Type B pancreatic cell (in vitro differentiated cells): ENCODE measurements at places on chromosomes 12 and 14. TPM values are rescaled to one million over a fixed set of nuclear protein-coding genes. Genes with fewer than 3 reads are reported as not detected.
A peak's percentile ranks its signal among the peaks of the same experiment; 100 is the strongest.

DNA sequence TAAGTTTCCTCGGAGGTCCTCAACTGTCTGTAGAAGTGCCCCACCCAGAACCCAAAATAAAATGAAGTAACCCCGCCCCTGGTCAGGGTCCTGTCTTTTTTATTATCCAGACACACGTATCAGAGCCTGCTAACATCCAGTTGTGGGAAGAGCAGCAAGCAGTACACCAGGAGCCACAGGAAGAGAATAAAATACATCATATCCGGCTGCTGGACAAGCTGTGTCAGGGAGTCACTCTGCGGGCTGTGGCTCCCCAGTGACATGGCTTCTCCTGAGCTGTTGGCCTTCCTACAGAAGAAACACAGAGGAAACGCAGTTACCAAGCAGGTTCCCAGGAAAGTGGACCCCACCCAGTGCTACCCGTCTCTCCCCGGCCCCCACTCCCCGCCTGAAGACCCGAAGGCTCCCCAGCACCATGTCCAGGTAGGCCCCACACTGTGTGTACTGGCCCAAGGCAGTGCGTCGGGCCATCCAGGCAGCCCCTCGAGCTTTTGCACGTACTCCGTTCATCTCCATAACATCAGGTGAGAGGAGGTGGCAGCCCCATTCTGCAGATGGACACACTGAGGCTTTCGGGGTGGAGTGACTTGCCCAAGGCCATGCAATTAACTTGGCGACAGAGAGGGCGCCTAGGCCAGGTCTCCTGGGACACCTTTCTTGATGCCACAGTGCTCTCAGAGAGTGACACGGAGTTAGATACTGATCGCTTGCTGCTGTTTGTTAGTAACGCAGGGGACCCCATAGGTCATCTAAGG lies 34.3 kb upstream of the DICER1 start:
- peaks cover 15% of the 10 kb centered on the region for H3K4me1 ChIP-seq
- DNase-seq: no peak
- H3K36me3 ChIP-seq: peaks cover 13% of the 10 kb centered on the region
- H3K4me3 ChIP-seq: no peak overlapping the region
- no peak overlapping the region for H3K27ac ChIP-seq

DNA sequence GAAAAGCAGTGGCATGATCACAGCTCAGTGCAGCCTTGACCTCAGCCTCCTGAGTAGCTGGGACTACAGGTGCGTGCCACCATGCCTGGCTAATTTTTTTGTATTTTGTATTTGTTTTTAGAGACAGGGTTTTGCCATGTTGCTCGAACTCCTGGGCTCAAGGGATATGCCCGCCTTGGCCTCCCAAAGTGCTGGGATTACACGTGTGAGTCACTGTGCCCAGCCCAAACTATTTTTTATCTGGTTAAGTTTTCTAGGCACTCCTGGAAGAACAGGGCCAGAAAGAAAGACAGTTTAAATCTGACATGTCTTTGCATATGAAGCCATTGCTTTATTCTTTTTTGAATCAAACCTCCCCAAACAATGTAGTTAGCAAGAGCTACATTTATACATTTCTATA lies 27.5 kb upstream of the PTGR2 start:
- H3K27me3 ChIP-seq: no peaks in the 10 kb centered on the region
- no peaks in the 10 kb centered on the region for H3K36me3 ChIP-seq
- DNase-seq: no peak
- no peak overlapping the region for H3K27ac ChIP-seq
- H3K4me3 ChIP-seq: no peak overlapping the region

GRCh38 chr14:61080591-61081010 lies 99.6 kb downstream of the SLC38A6 start:
- H3K27me3 ChIP-seq: no peaks in the 10 kb centered on the region
- peaks cover 12% of the 10 kb centered on the region for H3K4me1 ChIP-seq
- DNase-seq: no peak
- H3K27ac ChIP-seq: peak overlapping the region; percentile 11

DNA sequence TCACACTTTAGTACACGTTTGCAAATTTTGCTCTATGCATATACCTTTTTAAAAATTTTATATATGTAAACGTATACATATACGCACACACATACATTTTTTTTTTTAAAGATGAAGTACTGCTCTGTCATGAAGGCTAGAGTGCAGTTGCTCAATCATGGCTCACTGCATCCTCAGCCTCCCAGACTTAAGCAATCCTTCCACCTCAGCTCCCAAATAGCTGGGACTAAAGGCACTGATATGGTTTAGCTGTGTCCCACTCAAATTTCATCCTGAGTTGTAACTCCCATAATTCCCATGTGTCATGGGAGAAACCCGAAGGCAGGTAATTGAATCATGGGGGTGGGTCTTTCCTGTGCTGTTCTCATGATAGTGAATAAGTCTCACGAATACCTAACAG lies 220.8 kb upstream of the CAND1 start:
- H3K4me1 ChIP-seq: peaks cover 4% of the 10 kb centered on the region
- DNase-seq: no peak
- no peaks in the 10 kb centered on the region for H3K27me3 ChIP-seq
- H3K36me3 ChIP-seq: no peaks in the 10 kb centered on the region
- no peak overlapping the region for H3K4me3 ChIP-seq
- H3K27ac ChIP-seq: no peak overlapping the region

DNA sequence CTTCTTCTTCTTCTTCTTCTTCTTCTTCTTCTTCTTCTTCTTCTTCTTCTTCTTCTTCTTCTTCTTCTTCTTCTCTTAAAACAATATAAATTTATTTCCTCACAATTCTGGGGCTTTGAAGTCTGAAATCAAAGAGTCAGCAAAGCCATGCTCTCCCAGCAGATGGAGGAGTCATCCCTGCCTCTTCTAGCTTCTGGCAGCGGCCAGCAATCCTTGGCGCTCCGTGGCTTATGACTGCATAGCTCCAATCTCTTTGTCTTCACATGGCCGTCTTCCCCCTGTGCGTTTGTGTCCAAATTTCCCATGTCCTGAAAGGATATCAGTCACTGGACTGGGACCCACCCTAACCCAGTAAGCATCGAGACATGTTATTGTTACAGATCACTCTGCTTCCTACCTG lies 22.9 kb downstream of the KCNA1 start:
- peaks cover 70% of the 10 kb centered on the region for H3K27me3 ChIP-seq
- no peak for DNase-seq
- H3K27ac ChIP-seq: no peak overlapping the region
- H3K4me1 ChIP-seq: no peaks in the 10 kb centered on the region
- no peak overlapping the region for H3K4me3 ChIP-seq

GRCh38 chr12:62259631-62259992 lies 592 bp upstream of the USP15 start:
- no peak for DNase-seq
- no peaks in the 10 kb centered on the region for H3K27me3 ChIP-seq
- H3K27ac ChIP-seq: peak overlapping the region; percentile 97
- H3K4me3 ChIP-seq: peak overlapping the region; percentile 100
- no peaks in the 10 kb centered on the region for H3K36me3 ChIP-seq
- H3K4me1 ChIP-seq: peaks cover 14% of the 10 kb centered on the region

DNA sequence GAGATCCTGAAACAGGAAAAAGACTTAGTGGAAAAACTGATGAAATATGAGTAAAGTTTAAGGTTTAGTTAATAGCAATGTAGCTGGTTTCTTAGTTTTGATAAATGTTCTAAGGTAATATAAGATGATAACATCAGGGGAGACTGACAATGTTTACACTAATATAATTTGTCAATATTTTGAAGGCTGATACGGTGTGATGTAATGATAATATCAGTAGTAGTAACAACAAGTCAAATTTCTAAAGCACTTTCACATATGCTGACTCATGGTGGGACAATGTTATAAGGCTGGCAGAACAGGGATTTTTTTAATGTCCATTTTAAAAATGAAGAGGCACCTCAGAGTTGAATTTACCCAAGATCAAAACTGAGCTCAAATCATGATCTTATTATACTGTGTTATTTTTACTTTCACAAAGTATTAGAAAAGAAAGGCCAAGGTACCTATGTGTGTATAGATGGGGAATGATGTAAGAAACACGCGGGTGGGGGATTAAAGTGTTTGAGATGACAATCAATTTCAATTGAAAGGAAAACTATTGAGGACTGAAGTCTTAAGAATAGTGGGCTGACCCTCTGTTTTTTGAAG lies 2.4 kb upstream of the FLRT2 start:
- DNase-seq: no peak
- peaks cover 75% of the 10 kb centered on the region for H3K27me3 ChIP-seq
- no peaks in the 10 kb centered on the region for H3K36me3 ChIP-seq
- no peak overlapping the region for H3K27ac ChIP-seq

DNA sequence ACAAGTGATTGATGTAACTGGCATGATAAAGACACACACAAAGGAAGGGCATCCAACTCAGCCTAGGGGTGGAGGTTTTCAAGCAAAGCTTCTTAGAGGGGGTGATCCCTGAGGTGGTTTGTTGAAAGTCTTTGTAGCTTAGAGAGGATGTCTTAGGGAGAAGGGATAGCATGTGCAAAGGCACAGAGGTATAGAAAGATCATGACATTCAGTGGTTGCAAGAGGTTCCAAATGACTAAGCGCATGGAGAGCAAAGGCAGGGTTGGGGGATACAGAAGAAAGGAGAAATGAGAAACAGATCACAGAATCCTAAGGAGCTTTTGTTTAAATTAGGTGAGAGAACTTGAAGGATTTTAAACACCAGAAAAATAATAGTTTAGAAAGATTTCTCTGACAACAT lies 5.2 kb upstream of the CCT2 start:
- H3K27me3 ChIP-seq: no peaks in the 10 kb centered on the region
- peaks cover 5% of the 10 kb centered on the region for H3K36me3 ChIP-seq
- no peaks in the 10 kb centered on the region for H3K4me1 ChIP-seq
- peak overlapping the region; percentile 10 for H3K27ac ChIP-seq

GRCh38 chr14:60294411-60295069 lies 45.5 kb downstream of the PPM1A start:
- no peak overlapping the region for H3K4me3 ChIP-seq
- no peak overlapping the region for H3K27ac ChIP-seq
- no peaks in the 10 kb centered on the region for H3K27me3 ChIP-seq
- no peaks in the 10 kb centered on the region for H3K4me1 ChIP-seq
- H3K36me3 ChIP-seq: peaks cover 16% of the 10 kb centered on the region
- DNase-seq: no peak

DNA sequence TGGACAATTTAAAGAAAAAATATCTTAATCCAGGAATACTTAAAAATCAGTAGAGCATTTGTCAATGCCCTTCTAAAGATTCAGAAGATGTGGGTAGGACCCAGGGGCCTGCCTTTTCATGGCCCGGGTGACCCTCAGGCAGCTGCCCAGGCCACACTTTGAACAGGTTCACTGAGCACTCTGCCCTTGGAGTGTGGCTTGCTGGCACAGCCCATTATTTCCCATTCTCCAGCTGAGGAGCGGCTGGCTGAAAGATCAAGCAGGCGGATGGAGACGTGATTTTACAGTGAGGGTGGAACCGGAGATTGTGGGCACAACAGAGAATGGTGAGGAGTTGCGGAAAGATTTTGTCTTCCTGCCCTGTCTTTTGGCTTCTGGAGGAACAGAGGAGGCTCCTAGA lies 7.1 kb upstream of the PRPH start:
- H3K4me3 ChIP-seq: no peak overlapping the region
- H3K27me3 ChIP-seq: peaks cover 47% of the 10 kb centered on the region
- H3K27ac ChIP-seq: no peak overlapping the region
- no peaks in the 10 kb centered on the region for H3K36me3 ChIP-seq
- H3K4me1 ChIP-seq: peaks cover 5% of the 10 kb centered on the region

DNA sequence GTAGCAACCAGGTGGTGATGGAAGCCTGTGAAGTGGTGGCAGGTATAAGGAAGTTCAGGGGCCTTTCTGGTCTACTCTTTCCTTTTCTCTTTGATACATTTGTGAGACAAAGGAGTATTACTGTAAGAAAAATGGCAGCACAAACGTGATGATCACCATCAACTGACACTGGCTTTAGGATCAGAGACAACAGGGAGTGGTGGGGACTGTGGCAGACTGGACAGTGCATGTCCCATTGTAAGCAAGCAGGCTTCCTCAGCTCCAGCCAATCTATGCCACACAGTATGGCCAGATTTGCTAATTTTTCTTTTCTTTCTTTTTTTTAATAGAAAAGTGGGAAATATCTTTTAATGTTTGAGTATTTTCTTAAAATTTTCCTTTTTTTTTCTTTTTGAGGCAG lies 19.0 kb upstream of the IFT81 start:
- H3K27me3 ChIP-seq: no peaks in the 10 kb centered on the region
- no peak for DNase-seq
- peaks cover 47% of the 10 kb centered on the region for H3K4me1 ChIP-seq

- H3K27ac ChIP-seq: no peak overlapping the region
- no peak overlapping the region for H3K4me3 ChIP-seq
- H3K4me1 ChIP-seq: peaks cover 12% of the 10 kb centered on the region
- peaks cover 55% of the 10 kb centered on the region for H3K27me3 ChIP-seq
These were observed 105.0 kb downstream of the CMKLR1 start for GRCh38 chr12:108234158-108234557.

- H3K4me3 ChIP-seq: no peak overlapping the region
- peaks cover 23% of the 10 kb centered on the region for H3K4me1 ChIP-seq
- H3K36me3 ChIP-seq: no peaks in the 10 kb centered on the region
- no peak for DNase-seq
- H3K27me3 ChIP-seq: no peaks in the 10 kb centered on the region
These were observed 82.7 kb downstream of the C14orf132 start for GRCh38 chr14:96121660-96122395.

DNA sequence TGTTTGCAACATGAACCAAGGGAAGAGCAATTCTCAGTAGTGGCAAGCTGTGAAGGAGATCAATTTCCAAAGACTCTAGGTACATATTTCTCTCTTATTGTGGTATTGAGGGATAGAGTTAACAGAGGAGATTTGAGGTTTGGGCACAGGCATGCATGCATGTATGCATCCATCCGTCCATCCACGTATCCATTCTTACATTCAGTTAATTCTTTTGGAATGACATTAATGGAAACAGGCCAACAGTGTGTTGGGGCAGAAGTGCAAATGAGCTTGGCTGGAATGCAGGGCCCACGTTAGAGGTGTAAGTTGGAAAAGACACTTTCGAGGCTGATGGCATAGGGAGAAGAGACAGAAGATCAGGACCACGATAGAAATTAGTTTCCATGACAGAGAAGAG lies 216.9 kb upstream of the PELI2 start:
- no peak overlapping the region for H3K4me3 ChIP-seq
- DNase-seq: no peak
- H3K4me1 ChIP-seq: peaks cover 15% of the 10 kb centered on the region
- no peak overlapping the region for H3K27ac ChIP-seq

GRCh38 chr14:88005978-88006851 lies 1.3 kb downstream of the GPR65 start:
- H3K27ac ChIP-seq: no peak overlapping the region
- H3K4me3 ChIP-seq: no peak overlapping the region
- peaks cover 3% of the 10 kb centered on the region for H3K27me3 ChIP-seq
- no peak for DNase-seq
- no peaks in the 10 kb centered on the region for H3K36me3 ChIP-seq

- H3K27me3 ChIP-seq: peaks cover 11% of the 10 kb centered on the region
- peaks cover 9% of the 10 kb centered on the region for H3K4me1 ChIP-seq
- DNase-seq: no peak
- no peak overlapping the region for H3K27ac ChIP-seq
These were observed 218.7 kb upstream of the EGLN3 start for GRCh38 chr14:34169561-34169960.

The LPAR5 gene
- total RNA-seq: 2.7 and 19.9 TPM in 2 replicates

The WSCD2 gene
- total RNA-seq: 5.0 and 72.9 TPM in 2 replicates

The NUAK1 gene
- total RNA-seq: 6.5 and 8.1 TPM in 2 replicates

The SYNDIG1L gene
- 0.36 and 0.71 TPM in 2 replicates for total RNA-seq

The RND1 gene
- total RNA-seq: 3.2 and 6.9 TPM in 2 replicates

The PLEKHD1 gene
- 0.12 and 0.48 TPM in 2 replicates for total RNA-seq

The PA2G4 gene
- 115 and 141 TPM in 2 replicates for total RNA-seq

The YBX3 gene
- 196 and 635 TPM in 2 replicates for total RNA-seq

The COX8C gene
- not detected in 2 replicates for total RNA-seq

The TAS2R14 gene
- total RNA-seq: 2.7 and 2.8 TPM in 2 replicates
